ENCODE measurements at places on chromosomes 13 and 19.

DNA sequence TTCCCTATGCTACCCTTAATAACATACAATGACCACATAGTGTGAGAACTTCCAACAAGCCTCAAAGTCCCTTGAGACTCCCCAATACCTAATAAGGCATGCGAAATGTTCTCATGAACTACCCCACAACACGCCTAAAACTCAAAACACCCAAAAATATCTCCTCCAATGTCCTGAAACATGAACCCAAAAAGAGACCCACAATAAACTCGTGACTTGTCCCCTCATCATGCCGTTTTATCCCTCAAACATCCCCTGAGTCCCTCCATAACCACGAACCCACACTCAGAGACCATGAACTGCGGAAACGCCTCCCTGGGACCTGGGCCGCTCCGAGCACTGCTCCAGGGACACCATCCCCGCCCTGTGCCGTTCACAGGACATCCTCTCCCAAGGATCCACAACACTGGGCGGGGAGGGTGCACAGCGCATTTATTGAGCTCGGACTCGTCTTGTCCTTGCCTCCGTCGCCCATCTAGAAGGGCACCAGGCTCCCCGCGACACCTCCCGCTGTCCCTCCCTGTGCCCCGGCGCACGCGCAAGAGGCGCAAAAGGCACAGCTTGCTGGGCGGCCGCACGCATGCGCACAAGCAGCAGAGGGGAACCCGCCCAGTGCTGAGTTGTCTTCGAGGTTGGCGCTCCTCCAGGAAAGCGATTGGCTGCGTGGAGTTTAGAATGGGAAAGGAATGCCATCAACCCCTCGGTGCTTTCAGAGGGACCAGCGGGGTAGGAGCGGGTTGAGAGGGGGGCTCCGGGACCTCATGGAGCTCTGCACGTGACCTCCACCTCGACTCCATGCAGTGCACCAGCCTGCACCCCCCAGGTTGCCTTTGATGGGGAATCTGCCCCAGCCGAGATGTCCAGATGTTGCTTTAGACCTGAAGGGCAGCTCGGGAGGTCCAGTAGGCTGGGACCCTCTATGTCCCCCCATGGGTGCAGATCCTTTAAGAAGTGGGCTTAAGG, 8.8 kb downstream of the FXYD3 start:
- peak; percentile 95 for DNase-seq

DNA sequence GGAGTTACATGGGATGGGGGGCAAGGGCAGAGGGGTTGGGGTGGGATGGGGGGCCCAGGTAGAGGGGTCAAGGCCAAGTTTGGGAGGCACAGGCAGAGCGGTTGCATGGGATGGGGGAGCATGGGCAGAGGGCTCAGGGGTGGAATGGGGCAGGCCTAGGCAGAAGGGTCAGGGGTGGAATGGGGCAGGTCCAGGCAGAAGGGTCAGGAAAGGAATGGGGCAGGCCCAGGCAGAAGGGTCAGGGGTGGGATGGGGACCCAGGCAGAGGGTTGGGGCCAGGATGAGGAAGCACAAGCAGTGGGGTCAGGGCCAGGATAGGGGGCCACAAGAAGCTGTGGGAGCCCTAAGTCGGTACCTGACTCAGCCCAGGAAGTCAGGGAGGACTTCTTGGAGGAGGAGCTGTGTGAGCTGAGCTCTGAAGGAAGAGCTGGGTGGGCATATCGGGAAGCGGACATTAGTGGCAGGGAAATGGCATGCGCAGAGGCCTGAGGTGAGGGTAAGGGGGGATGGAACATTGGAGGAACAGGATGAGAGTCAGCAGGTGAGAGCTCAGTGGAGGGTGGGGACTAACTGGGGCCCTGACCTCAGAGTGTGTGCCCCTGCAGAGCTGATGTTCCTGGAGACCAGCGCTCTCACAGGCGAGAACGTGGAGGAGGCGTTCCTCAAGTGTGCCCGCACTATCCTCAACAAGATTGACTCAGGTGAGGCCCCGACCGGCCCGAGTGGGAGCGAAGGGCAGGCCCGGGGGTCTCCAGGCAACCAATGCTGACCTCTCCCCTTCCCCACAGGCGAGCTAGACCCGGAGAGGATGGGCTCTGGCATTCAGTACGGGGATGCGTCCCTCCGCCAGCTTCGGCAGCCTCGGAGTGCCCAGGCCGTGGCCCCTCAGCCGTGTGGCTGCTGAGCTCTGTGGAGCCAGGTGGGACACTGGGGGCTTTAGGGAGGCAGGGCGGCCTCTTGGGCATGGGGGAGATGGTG, 8.3 kb downstream of the RAB4B start:
- DNase-seq = no peak

DNA sequence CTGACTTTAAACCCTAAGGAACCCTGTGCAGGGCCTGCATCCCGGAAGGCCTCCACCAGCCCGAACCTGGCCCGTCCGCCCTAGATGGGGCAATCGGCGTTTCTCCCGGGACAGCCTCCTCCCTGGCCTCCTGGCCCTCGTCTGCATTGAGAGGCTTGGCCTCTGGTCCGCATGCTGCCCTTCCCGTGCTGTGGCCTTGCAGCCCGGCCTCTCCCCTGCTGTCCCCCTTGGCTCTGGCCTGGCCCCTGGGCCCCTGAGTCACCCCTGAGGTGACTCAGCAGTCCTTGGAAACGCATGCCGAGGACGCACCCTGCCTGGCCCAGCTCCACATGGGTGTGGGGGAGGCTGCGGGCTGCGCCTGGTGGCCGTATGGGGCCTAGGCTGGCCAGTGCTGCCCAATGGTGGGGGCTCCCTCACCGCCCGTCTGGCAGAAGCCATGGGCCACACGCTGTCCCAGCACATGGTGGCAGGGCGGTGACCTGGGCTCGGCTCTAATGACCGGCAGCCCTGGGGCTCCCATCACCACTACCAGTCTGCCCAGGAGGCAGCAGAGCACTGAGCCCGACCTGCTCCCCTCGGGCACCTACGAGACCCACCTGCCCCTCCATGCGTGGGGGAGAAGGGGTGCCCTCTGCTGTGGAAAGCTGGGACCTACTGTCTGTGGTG, 25.7 kb downstream of the SH3GL1 start:
- peak; percentile 68 for DNase-seq

- no peak for DNase-seq
These were observed 32.7 kb downstream of the NALCN start for GRCh38 chr13:101383595-101383994.

- no peak for DNase-seq
These were observed 83.4 kb downstream of the SOX1 start for GRCh38 chr13:112150352-112150751.

- no peak for DNase-seq
These were observed 12.2 kb upstream of the POP4 start for GRCh38 chr19:29593869-29594268.

DNA sequence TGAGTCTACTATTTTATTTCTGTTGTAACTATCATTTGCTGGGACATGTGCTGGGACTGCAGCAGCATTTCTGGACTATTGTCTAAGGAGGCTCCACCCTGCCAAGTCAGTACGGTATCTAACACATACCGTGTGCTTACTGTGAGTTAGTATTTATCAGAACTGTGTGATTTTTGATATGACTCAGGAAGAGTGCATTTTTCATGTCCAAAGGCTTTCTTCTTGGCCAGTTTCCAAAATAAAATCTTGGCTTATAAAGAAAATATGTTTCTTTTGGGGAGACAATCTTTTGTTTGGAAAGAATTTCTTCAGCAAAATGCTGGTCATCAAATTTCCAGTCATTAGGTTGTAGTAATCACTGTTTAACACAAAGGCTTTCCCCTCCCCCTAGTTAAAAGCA, 11.6 kb downstream of the PARP4 start:
- DNase-seq = no peak

- no peak for DNase-seq
These were observed 46.6 kb upstream of the SLC15A1 start for GRCh38 chr13:98798849-98799645.

- no peak for DNase-seq
These were observed 971 bp downstream of the ATCAY start for GRCh38 chr19:3881272-3882040.

DNA sequence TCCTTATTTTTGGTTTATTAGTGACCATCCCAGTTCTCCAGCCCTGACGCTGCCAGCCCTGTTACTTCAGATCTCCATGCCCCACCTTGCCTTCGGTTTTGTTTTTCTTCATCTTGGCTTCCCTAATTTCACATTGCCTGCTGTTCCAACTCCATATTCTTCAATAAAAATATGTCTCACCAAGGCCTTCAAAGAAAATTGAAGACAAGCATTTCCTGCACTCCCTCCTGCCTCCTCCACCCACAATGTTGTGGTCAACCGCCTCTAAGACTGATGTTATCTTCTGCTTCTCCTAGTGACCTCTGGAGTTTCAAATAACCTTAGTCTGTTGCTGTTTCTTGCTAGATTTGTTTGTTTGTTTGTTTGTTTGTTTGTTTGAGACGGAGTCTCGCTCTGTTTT, 14.6 kb downstream of the PLD3 start:
- DNase-seq = no peak

GRCh38 chr13:102707467-102707866, 12.6 kb upstream of the METTL21C start:
- DNase-seq = no peak

- DNase-seq = no peak
These were observed 23.0 kb upstream of the PLPP2 start for GRCh38 chr19:313988-314815.

- DNase-seq = peak; percentile 66
These were observed at the start of gene ISYNA1 for GRCh38 chr19:18437491-18438330. ISYNA1 (minus strand) TSS chr19:18438133; CDS start chr19:18437979, 154 bp downstream.

DNA sequence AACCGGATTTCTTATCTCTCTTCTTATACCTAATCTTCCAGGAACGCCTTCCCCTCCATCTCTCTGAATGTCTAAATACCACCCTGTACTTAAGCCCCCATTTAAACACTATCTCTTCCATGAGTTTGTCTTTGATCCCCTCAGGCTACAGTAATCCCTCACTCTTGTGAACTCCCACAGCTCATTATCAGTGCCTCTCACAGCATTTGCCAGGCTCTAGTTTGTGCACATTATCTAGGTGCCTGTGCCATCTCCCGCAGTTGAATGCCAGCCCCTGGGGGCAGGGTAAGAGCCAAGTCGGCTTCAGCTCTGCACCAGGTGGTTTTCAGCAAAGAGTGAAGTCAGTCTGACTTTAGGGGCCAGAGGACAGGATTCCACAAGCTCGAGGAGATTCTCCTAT, 71.4 kb downstream of the FREM2 start:
- DNase-seq = no peak

- no peak for DNase-seq
These were observed 4.4 kb downstream of the ATP12A start for GRCh38 chr13:24684600-24684998.

- DNase-seq = peak; percentile 52
These were observed 31.5 kb downstream of the KLF5 start for GRCh38 chr13:73090116-73090822.

GRCh38 chr13:51158365-51158764, 47.3 kb upstream of the C13orf42 start:
- DNase-seq = no peak

DNA sequence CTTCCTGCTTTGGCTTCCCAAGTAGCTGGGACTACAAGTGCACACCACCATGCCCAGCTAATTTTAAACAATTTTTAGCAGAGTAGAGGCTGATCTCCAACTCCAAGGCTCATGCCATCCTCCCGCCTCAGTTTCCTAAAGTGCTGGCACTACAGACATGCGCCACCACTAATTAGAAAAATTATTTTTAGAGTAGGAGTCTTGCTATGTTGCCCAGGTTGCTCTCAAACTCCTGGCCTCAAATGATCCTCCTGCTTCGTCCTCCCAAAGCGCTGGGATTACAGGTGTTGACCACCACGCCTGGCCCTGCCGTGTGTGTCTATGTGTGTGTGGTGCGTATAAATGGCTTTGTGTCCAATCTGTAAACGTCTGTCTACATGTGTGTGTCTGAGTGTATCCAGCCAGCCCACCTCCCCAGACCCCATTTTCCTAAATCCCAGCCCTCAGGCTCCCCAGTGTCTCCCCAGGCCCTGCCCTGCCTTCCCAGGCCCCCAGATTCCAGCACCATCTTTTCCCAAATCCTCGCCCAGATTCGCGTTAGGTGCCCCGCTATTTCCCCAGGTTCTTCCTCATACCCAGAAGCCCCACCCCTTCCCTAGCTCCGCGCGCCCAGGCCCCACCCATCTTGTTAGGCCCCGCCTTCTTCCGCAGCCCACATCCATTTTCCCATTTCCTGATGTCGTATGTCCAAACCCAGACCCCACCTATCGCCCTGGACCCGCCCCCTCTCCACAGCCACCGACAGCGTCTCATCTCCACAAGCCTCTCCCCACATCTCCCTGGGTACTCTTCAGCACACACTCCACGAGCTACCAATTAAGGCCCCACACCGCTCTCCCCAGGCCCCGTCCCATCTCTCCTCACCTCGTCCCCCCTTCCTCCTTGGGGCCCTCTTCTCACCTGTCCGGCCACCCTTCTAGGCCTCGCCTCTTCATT, 24.9 kb downstream of the SLC8A2 start:
- peak; percentile 51 for DNase-seq

- DNase-seq = no peak
These were observed 1630.2 kb downstream of the OLFM4 start for GRCh38 chr13:54658771-54659170.

DNA sequence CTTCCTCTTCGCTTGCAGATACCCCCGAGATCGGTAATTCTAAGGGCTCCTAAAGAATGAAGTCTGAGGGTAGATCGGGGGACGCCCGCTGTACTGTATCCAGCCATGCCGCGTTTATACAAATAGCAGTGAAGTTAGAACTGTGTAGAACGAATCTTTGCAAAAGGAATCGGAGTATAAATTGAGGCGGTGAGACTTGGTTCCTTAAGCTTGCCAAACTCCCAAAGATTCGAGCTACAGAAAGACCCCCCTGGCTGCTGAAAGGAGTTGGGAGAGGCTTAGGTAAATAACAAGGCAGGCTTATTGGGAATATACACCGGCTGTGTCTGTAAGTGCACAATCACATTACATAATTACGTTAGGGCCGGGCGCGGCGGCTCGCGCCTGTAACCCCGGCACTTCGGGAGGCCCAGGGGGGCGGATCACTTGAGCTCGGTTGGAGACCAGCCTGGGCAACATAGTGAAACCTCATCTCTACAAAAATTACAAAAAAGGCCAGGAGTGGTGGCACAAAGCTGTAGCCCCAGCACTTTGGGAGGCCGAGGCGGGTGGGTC, 12.2 kb downstream of the TMEM160 start:
- DNase-seq = peak; percentile 79

DNA sequence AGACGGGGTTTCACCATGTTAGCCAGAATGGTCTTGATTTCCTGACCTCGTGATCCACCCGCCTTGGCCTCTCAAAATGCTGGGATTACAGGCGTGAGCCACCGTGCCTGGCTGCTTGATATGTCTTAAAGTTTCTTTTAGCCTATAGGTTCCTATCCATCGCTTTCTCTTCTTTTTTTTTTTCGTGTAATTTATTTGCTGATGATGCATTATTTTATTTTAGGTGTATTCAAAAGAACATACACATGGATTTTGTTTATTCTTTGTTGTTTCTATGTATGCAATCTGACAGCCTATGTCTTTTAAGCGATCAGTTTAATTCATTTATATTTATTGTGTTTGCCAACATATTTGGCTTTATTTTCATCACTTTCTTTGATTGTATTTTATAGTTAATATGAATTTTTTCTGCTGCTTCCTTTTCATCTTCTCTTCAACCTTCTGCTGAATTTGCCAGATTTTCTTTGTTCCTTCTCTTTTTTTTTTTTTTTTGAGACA, 26.0 kb upstream of the TNFAIP8L1 start:
- no peak for DNase-seq

Data from left colon (tissue), 2 donors.